Activated naive CD8-positive, alpha-beta T cell treated with anti-CD3 and anti-CD28 coated beads, Interleukin-2, amount 10 ng/mL, durations not matched to agents 7 days and 5 days (primary cell): ENCODE measurements at places on chromosomes 1 and 21. TPM values are rescaled to one million over a fixed set of nuclear protein-coding genes. Genes with fewer than 3 reads are reported as not detected.

- DNase-seq: no peak
These were observed 109.2 kb downstream of the CASZ1 start for GRCh38 chr1:10687251-10687651.

The ZNF593OS gene
- not detected for total RNA-seq

The CRYAA gene
- not detected for total RNA-seq

- DNase-seq: no peak
These were observed 3.4 kb downstream of the PLXNA2 start for GRCh38 chr1:208240662-208241355.

DNA sequence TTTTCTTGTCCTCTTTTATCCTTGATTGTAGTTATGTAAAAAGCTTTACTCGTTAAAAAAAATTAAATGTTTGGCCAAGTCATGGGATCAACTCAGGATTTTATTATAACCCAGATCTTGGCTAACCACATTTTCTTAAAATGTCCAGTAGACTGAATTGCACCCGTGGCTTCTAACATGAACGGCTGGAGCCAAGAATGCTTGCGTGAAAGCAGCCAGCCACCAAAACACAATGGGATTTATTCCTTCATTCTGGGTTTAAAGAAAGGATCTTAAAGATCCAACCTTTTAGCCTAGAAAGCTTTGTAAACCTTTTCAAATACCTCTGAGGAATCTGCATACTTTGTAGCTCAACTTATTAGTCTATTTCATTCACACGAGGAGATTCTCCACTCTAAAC is 404.4 kb downstream of the USP25 start:
- no peak for DNase-seq

DNA sequence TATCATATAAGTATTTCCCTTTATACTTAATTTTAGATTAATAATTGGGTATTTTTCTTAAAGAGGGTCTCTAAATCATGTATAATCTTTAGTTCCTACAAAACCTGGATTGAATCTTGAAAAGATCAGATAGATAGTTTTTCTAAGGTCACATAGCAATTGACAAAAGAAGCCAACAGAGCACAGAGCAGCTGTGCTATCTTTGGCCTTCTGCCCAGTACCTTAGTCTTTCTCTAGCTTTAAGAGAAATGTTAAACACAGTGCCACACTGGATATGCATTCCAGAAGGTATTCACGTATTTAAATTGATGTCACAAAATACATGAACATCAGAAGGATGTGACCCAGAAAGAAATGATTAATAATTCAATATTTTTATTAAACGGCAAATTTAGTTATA is 86.8 kb downstream of the C21orf91 start:
- DNase-seq: no peak

The SMIM1 gene
- 2.1 TPM for total RNA-seq

- DNase-seq: no peak
These were observed 20.4 kb downstream of the GPR161 start for GRCh38 chr1:168116327-168116799.

The SPOCD1 gene
- total RNA-seq: 0.36 TPM

DNA sequence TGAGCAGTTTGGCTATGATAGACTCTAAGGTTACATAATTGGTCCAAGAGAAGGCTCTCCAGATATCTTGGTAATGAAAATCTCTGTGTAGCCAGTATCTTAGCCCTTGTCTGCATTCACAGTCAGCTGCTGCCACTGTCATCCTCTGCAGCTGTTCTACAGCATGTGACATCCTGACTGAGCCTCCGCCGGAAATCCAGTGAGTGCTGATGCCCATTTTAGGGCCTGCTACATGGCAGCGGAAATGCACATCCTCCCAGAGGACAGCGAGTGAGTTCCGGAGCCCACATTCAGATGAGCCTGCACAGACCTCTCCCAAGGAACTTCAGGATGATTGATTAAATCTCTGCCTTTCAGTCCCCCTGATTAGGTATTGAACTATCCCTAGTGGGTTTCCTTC is 237.1 kb downstream of the HHIPL2 start:
- no peak for DNase-seq

DNA sequence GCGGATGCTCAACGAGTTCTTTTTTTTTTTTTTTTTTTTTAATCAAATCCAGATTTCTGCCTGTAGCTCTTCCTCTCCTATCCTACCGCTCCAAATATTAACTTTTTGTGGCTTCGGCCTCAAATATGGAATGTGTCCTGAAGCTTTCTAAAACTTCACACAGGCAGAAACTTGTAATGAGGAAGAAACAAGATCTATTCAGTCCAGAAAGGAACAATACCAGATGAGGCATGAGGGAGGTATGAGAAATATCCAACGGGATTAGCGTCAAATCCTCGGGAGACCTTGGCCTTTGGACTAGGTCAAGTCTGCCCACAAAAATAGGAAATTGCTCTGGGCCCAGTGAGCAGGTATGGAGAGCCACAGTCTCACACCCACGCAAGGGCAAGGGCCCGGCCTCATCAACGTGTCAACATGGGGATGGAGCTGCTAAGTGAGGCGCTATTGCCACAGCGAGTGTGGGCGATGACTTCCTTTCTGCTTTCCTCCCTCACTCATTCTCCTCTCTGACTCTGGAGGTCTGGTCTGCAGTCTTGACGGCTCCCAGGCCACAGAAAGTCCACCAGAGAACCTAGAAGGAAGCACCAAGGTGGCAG is 66.6 kb downstream of the BCAR3 start:
- DNase-seq: no peak

The CYP4B1 gene
- not detected for total RNA-seq

The CBR3 gene
- total RNA-seq: 14.9 TPM

DNA sequence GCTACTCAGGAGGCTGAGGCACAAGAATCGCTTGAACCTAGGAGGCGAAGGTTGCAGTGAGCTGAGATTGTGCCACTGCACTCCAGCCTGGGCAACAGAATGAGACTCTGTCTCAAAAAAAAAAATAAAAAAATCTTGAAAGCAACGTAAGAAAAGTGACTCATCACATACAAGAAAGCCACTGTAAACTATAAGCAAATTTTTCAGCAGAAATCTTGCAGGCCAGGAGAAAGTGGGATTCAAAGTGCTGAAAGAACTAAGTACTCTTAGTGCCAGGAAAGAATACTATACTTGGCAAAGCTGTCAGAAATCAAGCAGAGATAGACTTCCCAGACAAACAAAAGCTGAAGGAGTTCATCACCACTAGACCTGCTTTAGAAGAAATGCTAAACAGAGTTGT is 4.4 kb upstream of the HMGN1 start:
- DNase-seq: no peak

DNA sequence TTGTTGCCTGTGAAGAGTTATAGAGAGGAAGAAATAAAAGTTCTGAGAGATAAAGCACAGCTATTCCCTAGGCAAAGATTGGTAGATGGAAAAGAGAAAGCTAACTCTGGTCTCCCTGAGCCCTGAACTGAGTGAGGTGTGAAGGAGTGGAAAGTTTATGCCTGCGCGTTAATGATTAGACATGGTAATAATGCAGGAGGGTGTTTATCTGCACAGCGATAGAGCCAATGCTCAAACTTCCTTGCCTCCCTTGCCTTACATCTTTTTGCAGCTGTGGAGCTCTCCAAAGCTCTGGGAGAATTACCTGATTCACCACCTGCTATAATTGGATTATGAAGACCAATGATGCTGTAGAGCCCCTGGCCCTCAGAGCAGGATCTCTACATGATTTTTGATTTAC is 32.8 kb upstream of the CHRM3 start:
- DNase-seq: no peak
